Peyer's patch (tissue), 4 donors: ENCODE measurements at places on chromosomes 1 and 21. TPM values are rescaled to one million over a fixed set of nuclear protein-coding genes. Genes with fewer than 3 reads are reported as not detected.

The HSPB7 gene
- total RNA-seq: 1.1 TPM

The ETNK2 gene
- total RNA-seq: 9.7 TPM

The OR10J4 gene
- total RNA-seq: not detected

The C1QA gene
- 14.2 TPM for total RNA-seq

The ABCG1 gene
- 33.0 TPM for total RNA-seq

The MYCL gene
- total RNA-seq: 13.8 TPM

The FRRS1 gene
- total RNA-seq: 6.9 TPM
